Nucleus accumbens (tissue), 56 donors: ENCODE measurements at places on chromosomes 2 and 18.

DNA sequence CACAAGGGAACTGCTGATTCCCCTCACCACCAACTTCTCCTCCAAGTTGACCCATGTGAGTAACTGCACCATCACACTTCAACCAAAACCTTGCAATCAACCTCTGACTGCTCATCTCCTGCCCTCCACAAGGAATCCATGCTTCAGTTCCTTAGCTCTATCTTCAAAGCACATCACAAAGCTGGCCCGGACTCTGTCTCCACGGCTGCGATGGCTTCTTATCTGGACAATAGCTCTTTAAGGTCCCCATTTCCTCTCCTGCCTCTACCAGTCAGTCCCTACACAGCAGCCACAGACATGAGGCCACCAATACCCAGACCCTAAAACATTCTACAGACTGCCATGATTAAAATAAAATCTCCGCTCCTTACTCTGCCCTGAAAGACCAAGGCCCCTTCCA is 25.7 kb downstream of the MBOAT2 start:
- no peak for DNase-seq

DNA sequence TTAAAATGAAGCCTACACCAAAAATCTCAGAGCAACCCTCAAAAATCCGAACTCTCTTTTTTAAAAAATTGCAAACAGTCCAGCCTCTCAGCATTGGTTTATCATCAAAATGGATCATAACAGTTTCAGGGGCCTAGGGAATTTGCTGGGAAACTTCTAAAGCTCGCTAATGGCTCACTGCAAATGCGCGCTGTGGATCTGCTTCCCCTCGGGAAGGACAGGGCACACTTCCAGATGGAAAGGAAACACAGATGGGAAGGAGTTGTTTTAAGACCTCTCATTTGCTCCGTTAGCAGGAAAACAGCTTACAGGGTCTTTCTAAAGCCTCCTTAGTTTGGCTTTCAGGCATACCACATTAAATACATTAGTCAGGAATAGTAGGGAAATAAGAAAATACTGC is 27.2 kb downstream of the FECH start:
- DNase-seq, result no peak

DNA sequence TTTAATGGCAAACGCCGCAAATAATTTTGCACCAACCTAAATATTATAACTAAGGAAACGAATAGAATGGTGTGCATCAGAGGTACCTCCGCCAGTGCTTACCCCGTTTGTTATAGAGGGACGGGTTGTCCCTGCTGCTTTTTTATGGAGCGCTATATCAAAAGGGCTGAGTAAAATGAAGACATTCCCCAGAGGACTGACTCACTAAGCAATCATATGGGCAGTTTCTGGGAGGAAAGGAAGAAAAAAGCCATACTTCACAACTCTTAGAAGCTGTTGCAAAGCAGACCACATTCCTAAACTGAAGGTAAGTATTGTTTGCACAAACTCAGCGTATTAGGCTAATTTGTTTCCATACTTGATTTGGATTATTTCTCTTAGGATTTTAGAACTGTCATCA is 12.9 kb downstream of the ID2 start:
- no peak for DNase-seq

DNA sequence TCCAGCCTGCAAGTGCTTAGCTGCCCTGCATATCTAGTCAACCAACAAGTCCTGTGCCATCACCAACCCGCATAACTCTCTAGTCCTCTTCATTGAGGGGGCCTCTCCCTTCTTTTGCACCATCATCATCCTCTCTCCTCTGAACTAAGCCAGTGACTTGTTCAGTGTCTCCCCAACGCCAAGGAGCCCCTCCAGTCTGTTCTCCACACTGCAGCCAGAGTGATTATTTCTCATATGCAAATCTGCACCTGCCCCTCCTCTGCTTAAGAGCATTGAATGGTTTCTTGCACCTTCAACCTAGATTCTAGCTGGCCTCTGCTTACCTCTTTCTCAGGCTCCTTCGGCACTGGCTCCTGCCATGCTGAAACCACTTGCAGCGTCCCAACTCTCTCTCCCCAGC is 141.8 kb downstream of the FAM161A start:
- no peak for DNase-seq

DNA sequence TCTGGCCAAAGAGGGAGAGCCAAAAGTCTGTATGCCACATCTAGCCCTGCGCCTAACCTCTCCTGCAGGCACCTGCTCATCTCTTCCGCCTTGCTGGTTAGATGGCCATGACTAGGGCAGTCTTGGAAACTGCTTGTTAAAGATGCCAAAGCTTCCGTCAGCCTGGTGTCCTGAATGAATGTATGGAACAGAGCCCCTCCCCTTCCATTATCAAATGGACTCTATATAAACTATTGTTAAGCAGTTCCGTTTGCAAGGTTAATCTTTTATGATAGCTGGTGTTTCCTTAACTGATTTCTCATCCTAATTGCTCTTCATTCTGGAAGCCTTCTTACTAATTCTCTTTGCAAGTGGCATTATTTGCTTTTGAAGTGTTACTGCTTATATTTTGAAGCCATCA is 87.1 kb downstream of the ATP9B start:
- no peak for DNase-seq

DNA sequence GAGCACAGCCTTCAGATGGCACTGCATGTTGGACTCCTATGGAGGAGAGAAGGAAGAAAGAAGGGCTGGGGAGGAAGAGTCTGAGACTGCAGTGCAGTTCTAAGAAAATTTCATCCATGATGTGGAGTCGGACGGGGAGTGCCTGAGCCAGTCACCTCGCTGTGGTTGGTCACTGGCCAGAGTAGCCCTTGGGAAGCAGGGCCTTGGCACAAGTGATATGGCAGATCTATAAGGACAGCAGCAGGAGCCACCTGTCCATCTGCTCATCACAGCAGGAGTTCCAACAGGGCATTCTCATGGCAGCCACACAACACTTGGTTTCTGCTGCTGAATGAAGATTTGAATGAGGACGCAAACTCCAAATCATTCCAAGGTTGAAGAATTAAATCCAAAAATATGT is 314.8 kb downstream of the CYP26B1 start:
- DNase-seq, result no peak

GRCh38 chr2:232741294-232741693 is 35.1 kb downstream of the KCNJ13 start:
- DNase-seq, result no peak

- no peak for DNase-seq
These were observed 4.2 kb upstream of the KCMF1 start for GRCh38 chr2:84966731-84967130.

DNA sequence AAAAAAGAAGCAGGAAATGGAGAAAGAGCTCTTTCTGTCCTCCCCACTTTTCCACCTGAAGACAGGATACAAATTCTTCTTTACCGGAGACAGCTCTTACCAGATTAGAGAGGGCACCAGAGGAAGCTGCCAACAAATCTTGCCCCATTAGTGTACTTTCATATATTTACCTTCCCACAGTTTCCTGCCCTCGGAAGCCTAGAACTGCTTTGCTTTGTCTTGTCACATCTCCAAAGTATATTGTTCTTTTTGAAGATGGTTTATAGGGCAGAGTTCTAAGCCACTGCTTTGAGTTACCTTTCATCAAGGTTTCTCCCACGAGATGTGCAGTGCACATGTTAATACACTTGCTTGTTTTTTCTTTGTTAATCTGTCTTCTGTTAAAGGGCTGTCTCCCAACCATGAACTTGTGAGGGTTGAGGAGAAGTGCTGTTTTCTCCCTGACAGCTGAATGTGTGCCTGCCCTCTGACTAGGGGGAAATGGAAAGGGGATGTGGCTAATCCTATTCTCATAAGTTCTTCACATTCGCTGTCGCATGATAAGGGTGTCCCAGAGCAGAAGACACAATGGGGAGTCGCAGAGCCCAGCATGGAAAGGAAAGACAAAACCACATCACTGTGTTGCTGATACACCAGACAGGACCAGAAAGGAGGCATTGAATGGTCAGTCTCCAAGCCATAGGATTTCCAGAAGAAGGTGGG is 24.2 kb downstream of the CENPA start:
- DNase-seq, result no peak

- no peak for DNase-seq
These were observed 141.6 kb downstream of the UBE2E3 start for GRCh38 chr2:181121996-181122395.

GRCh38 chr2:11842336-11842735 is 95.9 kb downstream of the LPIN1 start:
- DNase-seq, result no peak

DNA sequence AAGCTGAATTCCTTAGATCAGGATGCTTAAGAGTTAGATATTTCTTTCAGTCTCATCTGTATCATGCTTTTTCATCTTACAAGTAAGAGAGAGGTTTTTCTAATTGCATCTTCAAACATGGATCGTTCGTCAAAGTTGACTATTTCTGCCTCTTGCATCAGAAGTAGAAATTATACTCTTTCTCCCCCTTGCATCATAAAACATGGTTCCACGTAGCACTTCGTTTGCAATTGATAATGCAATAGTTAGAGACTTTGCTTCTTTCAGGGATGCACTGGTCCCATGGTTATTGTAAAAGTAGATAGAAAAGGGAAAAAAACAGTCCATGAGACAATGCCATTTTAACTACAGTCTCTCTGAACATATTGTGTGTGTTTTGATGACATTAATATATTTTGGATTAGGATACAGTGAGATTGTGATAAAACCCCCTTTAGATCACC is 75.1 kb upstream of the PARD3B start:
- DNase-seq, result no peak

DNA sequence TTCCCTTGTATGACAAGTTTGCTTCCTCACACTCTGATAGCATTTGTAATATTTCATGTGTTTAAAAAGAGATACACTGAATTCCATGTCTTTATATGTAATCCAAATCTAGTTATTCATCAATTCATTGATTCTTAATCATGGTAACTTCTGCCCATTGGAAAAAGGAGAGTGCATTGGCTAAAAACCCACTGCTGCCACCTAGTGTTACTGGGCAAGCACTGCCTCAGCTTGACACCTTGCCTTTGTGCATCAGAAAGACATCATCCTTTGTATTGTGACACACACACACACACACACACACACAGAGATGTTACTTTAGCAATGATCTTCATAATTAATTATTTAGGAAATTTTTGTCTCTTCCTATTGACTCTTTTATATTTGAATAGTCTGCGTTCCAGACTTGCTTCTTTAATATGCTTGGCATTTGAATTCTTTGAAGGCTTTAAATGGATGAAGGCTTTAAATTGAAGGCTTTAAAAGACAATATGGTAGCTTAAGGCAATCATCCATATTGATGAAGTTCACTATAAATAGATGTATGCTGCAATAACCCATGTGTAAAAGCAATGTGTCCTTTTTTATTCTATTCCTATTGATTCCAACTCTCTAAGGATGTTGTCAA is 414.2 kb upstream of the CHST9 start:
- no peak for DNase-seq

- no peak for DNase-seq
These were observed 96.6 kb upstream of the CTDP1 start for GRCh38 chr18:79582978-79583377.

DNA sequence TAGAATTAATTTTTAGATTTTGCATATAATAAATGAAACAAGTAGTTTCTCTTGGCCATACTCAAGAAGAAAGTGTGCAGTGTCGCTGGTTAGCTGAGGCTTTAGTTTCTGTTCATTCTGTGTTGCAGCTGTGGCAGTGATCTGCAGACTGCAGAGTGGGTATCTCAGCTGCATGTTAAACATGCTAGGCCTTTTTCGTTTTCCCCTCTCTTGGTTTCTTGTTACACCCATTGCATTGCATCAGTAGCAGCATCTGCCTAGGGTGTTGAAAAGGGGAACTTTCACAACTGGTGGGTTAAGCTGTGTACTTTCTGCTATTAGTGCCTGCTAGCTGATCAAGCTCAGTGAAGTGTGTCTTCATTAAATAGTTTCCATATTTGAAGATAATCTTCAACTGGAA is 51.3 kb downstream of the ACSL3 start:
- peak; percentile 24 for DNase-seq

GRCh38 chr18:25349926-25350487 is 2.0 kb downstream of the ZNF521 start:
- peak; percentile 23 for DNase-seq

DNA sequence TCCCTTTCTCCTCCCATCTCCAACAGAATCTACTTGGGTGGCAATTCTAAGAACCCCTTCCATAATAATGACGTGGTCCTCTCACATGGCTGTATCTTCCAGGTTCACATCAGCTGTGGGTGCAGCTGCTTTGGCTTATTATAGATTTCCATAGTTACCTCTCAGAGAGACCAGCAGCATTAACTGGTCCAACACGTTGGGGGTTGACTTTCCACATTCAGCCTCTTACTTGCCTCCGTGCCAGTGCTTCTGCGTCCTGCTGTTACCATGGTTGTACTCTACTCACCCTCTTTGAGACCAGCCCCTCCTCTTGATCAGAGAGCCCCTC is 570.7 kb downstream of the PLCL1 start:
- no peak for DNase-seq

- no peak for DNase-seq
These were observed 198.4 kb downstream of the RBM43 start for GRCh38 chr2:151063271-151063670.

GRCh38 chr18:13889671-13890070 is 25.7 kb downstream of the MC2R start:
- no peak for DNase-seq

DNA sequence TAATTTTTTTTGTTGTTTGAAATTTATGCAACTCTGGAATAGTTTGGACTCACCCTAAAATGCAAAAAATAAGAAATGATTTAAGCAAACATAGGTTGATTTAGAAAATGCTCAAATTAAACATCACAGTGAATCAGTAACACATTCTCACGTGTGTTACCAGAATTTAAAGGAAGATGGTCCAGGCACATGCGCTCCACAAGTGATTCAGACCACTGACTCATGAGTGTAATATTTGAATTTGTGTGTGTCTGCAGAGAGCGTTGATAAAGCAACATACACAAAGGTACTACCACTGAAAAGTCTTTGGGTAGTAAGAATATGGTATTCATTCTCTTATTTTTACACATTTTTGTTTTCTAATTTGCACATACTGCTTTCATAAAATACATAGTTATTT is 7.9 kb downstream of the SS18 start:
- DNase-seq, result no peak

DNA sequence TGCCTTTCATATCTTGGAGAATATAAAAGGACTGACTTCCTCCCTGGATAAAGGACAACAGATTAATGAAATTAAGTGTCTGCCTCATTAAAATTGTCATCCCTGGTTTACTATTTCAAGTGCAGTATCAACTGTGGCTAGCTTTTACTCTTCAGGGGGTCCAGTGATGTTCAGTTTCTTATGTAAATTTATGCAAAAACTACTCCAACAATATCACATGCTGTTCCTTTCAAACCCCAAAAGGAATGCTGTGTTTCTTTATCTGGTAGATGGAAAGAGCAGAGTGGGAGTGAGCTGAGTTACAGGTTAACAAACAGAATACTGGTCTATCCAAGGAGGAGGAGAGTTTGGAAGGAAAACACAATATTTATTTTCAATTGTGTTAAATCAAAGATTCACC is 283.7 kb upstream of the VWC2L start:
- no peak for DNase-seq

DNA sequence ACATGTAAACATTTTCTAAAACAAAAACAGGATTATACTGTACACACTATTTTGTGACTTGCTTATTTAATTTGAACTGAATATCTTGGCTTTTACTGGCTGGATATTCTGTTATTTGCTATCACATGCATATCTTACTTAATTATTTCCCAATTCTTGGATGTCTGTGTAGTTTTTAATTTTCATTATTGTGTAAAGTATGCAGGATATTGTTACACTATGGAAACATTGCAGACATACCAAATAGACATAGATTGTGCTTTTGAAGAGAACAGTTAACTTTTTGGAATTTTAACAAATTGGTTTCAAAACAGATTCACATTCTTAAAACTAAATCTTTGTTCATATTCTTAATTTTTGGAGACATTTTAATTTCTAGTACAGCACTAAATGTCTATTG is 2.1 kb downstream of the PHOSPHO2 start:
- no peak for DNase-seq

- no peak for DNase-seq
These were observed 25.0 kb upstream of the DDX18 start for GRCh38 chr2:117789505-117789904.
